Uterus (tissue), 4 donors: ENCODE measurements at places on chromosomes 11 and 22. TPM values are rescaled to one million over a fixed set of nuclear protein-coding genes. Genes with fewer than 3 reads are reported as not detected.

The IMMP1L gene
- total RNA-seq: 32.2 TPM

The C11orf91 gene
- not detected for total RNA-seq

The KRTAP5-11 gene
- not detected for total RNA-seq

The PDE2A gene
- 87.9 TPM for total RNA-seq

The NAV2 gene
- total RNA-seq: 2.6 TPM

The BCR gene
- total RNA-seq: 93.3 TPM

The TCN2 gene
- total RNA-seq: 44.5 TPM

The PATE2 gene
- not detected for total RNA-seq

The HEPN1 gene
- total RNA-seq: not detected

The YAP1 gene
- 210 TPM for total RNA-seq

- H3K27ac ChIP-seq: no peak overlapping the region
- no peaks in the 10 kb centered on the region for H3K4me1 ChIP-seq
- no peaks in the 10 kb centered on the region for H3K36me3 ChIP-seq
- H3K27me3 ChIP-seq: no peaks in the 10 kb centered on the region
- DNase-seq: no peak
Measured at GRCh38 chr22:25382762-25383161, 163.3 kb downstream of the CRYBB2 start.

GRCh38 chr11:13054278-13054677 lies 45.2 kb downstream of the RASSF10 start:
- H3K27ac ChIP-seq: no peak overlapping the region
- H3K27me3 ChIP-seq: no peaks in the 10 kb centered on the region
- no peaks in the 10 kb centered on the region for H3K4me1 ChIP-seq
- H3K36me3 ChIP-seq: no peaks in the 10 kb centered on the region
- DNase-seq: no peak

DNA sequence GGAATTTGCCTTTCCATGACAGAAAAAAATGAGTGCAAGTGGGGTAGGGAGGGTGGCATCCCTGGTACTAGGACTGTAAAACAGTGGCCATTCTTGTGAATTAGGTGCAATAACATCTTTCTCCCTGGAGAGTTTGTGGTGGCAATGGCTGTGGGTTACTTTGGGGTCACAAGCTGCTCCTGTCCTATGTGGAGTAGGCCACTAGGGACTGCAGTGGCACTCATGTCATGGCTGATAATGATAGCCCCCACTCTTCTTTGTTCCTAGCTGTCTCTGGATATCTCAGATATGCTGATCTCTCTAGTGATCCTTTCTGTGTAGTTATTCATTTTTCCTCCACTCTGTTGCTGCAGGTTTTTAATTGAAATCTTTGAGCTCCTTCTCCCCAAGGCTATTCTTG lies 270.5 kb upstream of the CHORDC1 start:
- H3K4me1 ChIP-seq: no peaks in the 10 kb centered on the region
- no peak for DNase-seq
- no peaks in the 10 kb centered on the region for H3K27me3 ChIP-seq
- no peak overlapping the region for H3K27ac ChIP-seq
- H3K36me3 ChIP-seq: no peaks in the 10 kb centered on the region

DNA sequence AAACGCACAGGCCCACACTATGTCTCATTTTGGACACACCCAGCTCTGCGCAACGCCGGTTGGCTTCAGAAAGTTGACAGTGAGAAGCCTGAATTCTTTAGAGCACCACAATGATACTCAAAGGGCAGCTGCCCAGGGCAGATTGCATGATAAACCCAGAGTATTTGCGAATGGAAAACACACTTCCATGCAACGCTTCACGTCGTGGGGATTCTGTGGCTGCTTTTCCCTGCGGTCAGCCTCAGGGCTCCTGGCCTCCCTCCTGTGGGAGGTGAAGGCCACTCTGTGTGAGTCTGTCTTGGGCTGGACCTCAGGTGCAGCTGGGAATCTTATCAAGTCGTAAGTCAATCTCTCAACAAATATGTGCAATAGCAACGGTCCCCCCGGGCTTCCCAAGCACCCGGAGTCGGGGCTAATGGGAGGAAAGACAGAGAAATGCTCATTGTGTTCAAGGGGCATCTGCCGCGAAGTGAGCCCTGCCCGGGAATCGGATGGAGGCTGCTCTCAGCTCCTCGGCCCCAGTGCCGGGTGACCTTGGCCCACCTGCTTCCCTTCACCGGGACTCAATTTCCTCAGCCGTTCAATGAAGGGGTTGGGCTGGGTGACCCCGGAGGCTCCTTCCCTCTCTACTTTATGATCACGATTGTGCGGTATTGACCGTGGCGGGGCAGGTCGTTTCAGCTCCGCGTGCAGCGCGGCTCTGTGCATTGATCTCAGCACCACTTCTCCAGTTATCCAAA lies 623.6 kb downstream of the BRD1 start:
- H3K27ac ChIP-seq: no peak overlapping the region
- no peaks in the 10 kb centered on the region for H3K36me3 ChIP-seq
- no peak for DNase-seq
- H3K4me1 ChIP-seq: no peaks in the 10 kb centered on the region
- no peaks in the 10 kb centered on the region for H3K27me3 ChIP-seq

DNA sequence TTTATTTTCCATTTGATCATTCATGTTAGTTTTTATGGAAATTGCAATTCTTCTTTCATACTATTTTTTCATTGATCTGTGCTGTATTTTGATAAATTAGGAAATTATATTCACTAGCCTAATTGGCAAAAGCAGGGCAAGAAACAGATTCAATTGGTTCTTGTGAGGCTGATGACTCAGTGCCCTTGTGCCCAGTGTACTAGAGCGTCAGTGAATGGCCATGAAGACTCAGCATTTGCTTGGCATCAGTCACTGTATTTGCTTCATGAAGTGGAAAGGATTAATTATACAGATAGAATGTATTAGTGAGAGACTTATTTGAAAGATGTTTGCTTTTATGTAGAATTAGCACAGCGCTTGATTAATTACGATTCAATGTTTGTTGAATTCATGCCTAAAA lies 31.8 kb downstream of the MRGPRX1 start:
- H3K27ac ChIP-seq: no peak overlapping the region
- no peak overlapping the region for H3K4me3 ChIP-seq
- no peak for DNase-seq
- H3K36me3 ChIP-seq: no peaks in the 10 kb centered on the region
- no peaks in the 10 kb centered on the region for H3K4me1 ChIP-seq

GRCh38 chr22:17357688-17358087 lies 11.6 kb upstream of the CECR2 start:
- DNase-seq: no peak
- H3K36me3 ChIP-seq: no peaks in the 10 kb centered on the region
- H3K4me3 ChIP-seq: no peak overlapping the region
- H3K27me3 ChIP-seq: no peaks in the 10 kb centered on the region
- H3K4me1 ChIP-seq: no peaks in the 10 kb centered on the region

DNA sequence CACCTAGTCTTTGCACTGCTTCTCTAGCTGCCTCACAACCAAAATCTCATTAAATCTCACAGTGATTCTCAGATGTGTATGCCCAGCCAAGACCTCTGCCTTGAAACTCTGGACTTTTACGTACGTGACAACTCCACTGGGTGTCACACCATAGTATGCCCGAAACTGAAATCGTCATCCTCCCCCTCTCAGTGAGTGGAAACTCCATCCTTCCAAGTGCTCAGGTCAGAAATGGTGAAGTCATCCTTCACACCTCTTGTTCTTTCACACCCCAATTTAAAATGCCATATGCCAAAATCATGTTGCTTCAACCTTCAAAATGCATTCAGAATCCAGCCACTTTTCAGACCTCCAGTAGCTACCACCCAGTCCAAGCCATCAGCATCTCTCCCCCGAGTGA lies 42.5 kb downstream of the SFI1 start:
- H3K27ac ChIP-seq: no peak overlapping the region
- H3K4me3 ChIP-seq: no peak overlapping the region
- H3K27me3 ChIP-seq: no peaks in the 10 kb centered on the region
- no peaks in the 10 kb centered on the region for H3K36me3 ChIP-seq
- H3K4me1 ChIP-seq: no peaks in the 10 kb centered on the region

DNA sequence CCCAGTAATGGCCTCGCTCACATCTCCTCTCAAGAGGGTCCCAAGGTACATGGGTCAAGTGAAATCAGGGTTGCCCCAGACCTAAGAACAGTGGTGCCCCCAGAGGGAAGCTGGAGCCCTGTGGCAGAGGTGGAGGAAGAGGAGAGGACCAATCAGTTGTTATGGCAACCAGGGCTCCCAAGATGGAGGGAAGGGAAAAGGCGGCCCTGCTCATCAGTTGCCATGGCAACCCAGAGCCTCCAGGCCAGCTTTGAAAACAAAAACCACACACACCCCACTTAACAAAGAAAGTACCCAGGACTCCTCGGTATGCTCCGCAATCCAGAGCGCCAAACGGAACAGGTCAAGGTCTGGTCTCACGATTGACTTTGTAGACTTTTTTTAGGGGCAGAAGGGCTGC lies 53.5 kb upstream of the SLC35C1 start:
- no peaks in the 10 kb centered on the region for H3K27me3 ChIP-seq
- no peak for DNase-seq
- no peaks in the 10 kb centered on the region for H3K36me3 ChIP-seq
- H3K4me3 ChIP-seq: no peak overlapping the region
- no peaks in the 10 kb centered on the region for H3K4me1 ChIP-seq
- no peak overlapping the region for H3K27ac ChIP-seq

DNA sequence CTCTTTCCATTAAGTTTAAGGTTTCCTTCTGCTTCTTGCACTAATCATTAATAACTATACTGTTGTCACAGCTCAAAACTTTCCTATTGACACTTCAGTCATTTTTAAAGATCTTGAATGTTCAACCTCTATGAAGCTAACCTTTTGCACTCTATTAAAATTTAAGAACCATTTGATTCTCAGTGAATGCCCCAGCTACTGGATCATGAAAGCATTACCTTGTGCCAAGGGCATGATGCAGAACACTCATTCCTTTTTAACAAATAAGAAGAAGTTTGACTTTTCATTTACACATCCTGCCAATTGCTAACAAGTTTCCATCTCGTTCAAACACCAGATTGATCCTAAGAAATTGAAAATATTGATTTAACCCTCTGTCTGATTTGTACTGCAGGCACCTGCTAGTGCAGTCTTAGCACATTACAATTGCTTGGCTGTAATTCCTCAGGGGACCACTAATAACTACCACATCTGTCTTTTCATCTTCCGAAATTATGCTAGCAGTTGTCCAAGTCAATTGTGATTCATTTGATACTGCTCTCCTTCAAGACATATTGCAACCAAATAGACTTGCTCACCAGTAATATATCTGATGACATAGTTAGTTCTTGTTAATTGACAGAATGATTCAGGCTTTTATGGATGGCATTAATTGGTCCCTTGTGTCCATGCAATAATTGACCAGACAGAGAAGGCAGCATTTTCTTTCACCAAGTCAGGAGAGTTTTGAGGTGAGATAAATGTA lies 158.4 kb downstream of the TEAD1 start:
- H3K36me3 ChIP-seq: no peaks in the 10 kb centered on the region
- H3K4me1 ChIP-seq: no peaks in the 10 kb centered on the region
- no peaks in the 10 kb centered on the region for H3K27me3 ChIP-seq
- no peak overlapping the region for H3K4me3 ChIP-seq
- DNase-seq: no peak

- no peaks in the 10 kb centered on the region for H3K36me3 ChIP-seq
- no peak for DNase-seq
- H3K27ac ChIP-seq: peak overlapping the region; percentile 38
- no peak overlapping the region for H3K4me3 ChIP-seq
Measured at GRCh38 chr11:19574916-19575315, 137.7 kb upstream of the NAV2 start.

DNA sequence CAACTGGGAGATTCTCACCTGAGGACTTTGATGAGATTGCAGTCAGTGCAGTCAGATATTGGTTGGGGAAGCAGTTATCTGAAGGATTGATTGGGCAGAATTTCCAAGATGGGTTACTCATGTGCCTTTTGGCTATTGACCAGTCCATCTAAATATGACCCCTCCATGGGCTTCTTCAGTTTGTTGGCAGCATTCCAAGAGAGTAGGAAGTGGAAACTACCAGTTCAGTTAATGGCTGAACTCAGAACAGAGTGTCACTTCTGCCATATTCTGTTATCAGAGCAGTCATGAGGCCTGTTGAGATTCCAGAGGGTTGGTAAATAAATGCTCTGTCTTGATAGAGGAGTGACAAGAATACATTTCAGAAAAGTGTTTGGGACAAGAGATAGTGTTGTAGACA lies 71.0 kb downstream of the CYP2R1 start:
- no peak for DNase-seq
- H3K4me3 ChIP-seq: no peak overlapping the region
- H3K27ac ChIP-seq: no peak overlapping the region

GRCh38 chr11:31747581-31747980 lies 63.5 kb downstream of the PAX6 start:
- no peak overlapping the region for H3K4me3 ChIP-seq
- H3K4me1 ChIP-seq: no peaks in the 10 kb centered on the region
- H3K27me3 ChIP-seq: no peaks in the 10 kb centered on the region

GRCh38 chr22:50190182-50190940 lies 4.6 kb downstream of the TRABD start:
- H3K4me1 ChIP-seq: no peaks in the 10 kb centered on the region
- H3K36me3 ChIP-seq: no peaks in the 10 kb centered on the region
- H3K27ac ChIP-seq: peak overlapping the region; percentile 66
- DNase-seq: peak; percentile 63
- H3K27me3 ChIP-seq: no peaks in the 10 kb centered on the region
- peak overlapping the region; percentile 18 for H3K4me3 ChIP-seq

- H3K4me3 ChIP-seq: no peak overlapping the region
- DNase-seq: no peak
- H3K27me3 ChIP-seq: no peaks in the 10 kb centered on the region
- H3K36me3 ChIP-seq: no peaks in the 10 kb centered on the region
- H3K4me1 ChIP-seq: no peaks in the 10 kb centered on the region
- H3K27ac ChIP-seq: no peak overlapping the region
Measured at GRCh38 chr11:56932572-56933220, 56.0 kb upstream of the OR5AK2 start.

DNA sequence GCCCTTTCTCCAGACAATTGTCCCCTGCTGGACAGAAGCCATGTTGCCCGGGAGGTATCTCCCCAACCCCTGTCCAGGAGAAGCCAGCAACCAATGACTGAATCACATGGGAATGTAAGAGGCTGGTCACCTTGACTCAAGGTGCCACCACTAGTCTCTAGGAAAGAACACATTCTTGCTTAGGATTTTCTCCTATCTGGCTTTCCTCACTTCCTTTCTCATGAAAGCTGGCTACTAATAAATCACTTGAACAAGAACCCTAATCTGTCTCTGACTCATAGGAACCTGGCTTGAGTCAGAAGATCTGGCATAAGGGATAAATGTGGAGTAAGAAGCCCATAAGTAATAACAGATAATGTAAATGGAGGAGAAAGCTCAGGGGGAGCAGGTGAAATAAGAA lies 101.4 kb upstream of the C11orf87 start:
- no peaks in the 10 kb centered on the region for H3K27me3 ChIP-seq
- H3K4me1 ChIP-seq: no peaks in the 10 kb centered on the region
- DNase-seq: no peak
- no peak overlapping the region for H3K27ac ChIP-seq

GRCh38 chr22:29213493-29213892 lies 7.8 kb downstream of the EMID1 start:
- no peak overlapping the region for H3K27ac ChIP-seq
- H3K4me3 ChIP-seq: no peak overlapping the region
- DNase-seq: no peak
- H3K36me3 ChIP-seq: no peaks in the 10 kb centered on the region
- no peaks in the 10 kb centered on the region for H3K4me1 ChIP-seq

- DNase-seq: peak; percentile 46
- H3K27ac ChIP-seq: peak within 1 kb of the TSS; percentile 74
Measured at GRCh38 chr11:26993965-26994457, at the start of gene FIBIN. Gene FIBIN (plus strand): TSS chr11:26994112. CDS start chr11:26994527, 415 bp downstream.

GRCh38 chr11:64074239-64074638 lies 38.5 kb downstream of the FLRT1 start:
- H3K27me3 ChIP-seq: no peaks in the 10 kb centered on the region
- H3K4me3 ChIP-seq: no peak overlapping the region
- no peak for DNase-seq
- no peak overlapping the region for H3K27ac ChIP-seq

GRCh38 chr11:35178873-35179272 lies 39.9 kb downstream of the CD44 start:
- no peak for DNase-seq
- no peaks in the 10 kb centered on the region for H3K27me3 ChIP-seq
- peaks cover 25% of the 10 kb centered on the region for H3K4me1 ChIP-seq
- peak overlapping the region; percentile 69 for H3K27ac ChIP-seq
- H3K36me3 ChIP-seq: no peaks in the 10 kb centered on the region
